Anterior cingulate cortex (tissue), 58 donors: ENCODE measurements at places on chromosomes 12 and 14.

GRCh38 chr12:9169979-9170634 lies 38.1 kb downstream of the PZP start:
- DNase-seq, result no peak

- no peak for DNase-seq
These were observed 33.7 kb downstream of the LIMA1 start for GRCh38 chr12:50249464-50250182.

GRCh38 chr14:33475623-33476022 lies 475.3 kb downstream of the EGLN3 start:
- DNase-seq, result peak; percentile 33

GRCh38 chr12:61808856-61809255 lies 451.3 kb upstream of the USP15 start:
- no peak for DNase-seq

GRCh38 chr14:33693237-33693636 lies 257.6 kb downstream of the EGLN3 start:
- DNase-seq, result no peak

- DNase-seq, result no peak
These were observed 164.6 kb downstream of the GCH1 start for GRCh38 chr14:54738009-54738408.

GRCh38 chr12:21340403-21340802 lies 5.7 kb upstream of the SLCO1A2 start:
- no peak for DNase-seq

DNA sequence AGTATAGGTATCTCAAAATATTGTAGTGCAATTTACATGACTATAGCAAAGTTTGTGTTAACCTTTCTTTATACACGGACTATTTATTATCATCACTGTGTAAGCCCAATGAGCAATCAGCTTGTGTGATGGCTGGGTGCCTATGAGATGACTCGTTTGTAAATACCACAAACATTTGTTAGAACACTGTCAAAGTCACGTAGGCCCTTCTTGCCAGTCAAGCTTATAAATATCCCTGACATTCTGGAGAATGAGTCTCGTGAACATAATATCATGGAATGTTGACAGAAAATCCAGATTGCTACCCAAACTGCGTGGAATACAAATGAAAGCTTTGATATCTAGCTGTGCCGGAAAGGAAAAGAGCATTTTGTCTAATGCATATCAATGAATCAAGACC lies 648.3 kb upstream of the MDGA2 start:
- no peak for DNase-seq

DNA sequence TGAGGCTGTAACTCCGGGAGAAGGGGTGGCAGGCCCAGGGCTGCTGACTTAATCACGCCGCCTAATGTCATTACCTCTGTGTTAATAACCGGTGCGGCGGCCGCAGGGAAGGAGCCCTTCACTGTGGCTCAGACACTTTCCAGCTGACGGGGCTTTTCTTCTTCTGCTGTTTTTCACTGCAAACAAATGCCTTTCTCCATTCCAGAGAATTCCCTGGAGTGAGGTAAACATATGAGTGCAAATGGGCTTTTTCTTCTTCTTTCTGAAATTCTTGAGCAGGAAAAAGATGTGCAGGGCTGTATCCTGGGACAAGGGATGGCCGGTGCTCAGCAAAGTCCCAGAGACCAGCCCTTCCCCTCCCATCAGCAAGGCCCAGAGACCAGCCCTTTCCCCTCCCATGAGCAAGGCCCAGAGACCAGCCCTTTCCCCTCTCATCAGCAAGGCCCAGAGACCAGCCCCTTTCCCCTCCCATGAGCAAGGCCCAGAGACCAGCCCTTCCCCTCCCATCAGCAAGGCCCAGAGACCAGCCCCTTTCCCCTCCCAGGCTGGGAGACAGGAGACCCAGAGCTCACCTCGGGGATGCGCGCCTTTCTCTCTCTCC lies 33.4 kb upstream of the FAM181A start:
- DNase-seq, result no peak

GRCh38 chr14:43754838-43755237 lies 752.2 kb downstream of the FSCB start:
- DNase-seq, result no peak
